ENCODE measurements at places on chromosomes 3 and 15.
A peak's percentile ranks its signal among the peaks of the same experiment; 100 is the strongest.

DNA sequence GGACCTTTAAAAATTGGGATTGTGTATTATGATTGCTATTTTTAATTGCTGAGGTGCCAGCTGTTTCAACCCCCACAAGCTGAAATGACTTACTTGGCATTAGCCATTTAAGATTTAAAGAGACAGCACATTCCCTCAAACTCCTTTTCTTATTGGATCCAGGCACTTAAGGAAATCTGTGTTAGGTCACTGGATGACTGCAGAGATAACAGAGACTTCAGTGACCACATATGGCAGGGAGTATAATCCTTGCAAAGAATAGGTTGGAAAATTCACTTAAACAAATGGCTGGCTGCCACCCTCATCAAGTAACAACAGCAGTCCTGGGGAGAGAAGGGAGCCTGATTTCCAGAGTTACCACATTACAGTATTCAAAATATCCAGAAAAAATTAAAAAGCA lies 66.6 kb downstream of the SLMAP start:
- DNase-seq: no peak

DNA sequence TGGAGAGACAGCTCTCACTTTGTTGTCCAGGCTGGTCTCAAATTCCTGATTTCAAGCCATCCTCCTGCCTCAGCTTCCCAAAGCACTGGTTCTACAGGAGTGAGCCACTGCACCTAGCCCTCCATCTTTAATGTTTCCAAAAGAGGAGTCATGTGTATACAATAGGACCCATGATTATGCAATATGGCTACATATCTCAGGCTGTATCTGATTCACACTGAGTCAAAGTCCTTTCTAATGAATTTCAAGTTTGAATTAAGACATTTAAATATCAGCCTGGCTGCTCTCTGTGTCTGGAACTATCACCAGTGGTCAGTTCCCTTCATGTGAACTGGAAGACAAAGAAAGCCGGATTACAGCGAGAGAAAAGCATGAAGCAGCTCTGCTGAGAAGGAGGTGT lies 90.5 kb downstream of the MINAR1 start:
- DNase-seq: no peak

- DNase-seq: no peak
Observed at GRCh38 chr3:112925969-112926368, 48.9 kb downstream of the CD200R1 start.

- DNase-seq: no peak
Observed at GRCh38 chr15:70348581-70349344, 251.0 kb upstream of the TLE3 start.

GRCh38 chr3:76753599-76753998 lies 286.3 kb upstream of the ROBO2 start:
- no peak for DNase-seq

DNA sequence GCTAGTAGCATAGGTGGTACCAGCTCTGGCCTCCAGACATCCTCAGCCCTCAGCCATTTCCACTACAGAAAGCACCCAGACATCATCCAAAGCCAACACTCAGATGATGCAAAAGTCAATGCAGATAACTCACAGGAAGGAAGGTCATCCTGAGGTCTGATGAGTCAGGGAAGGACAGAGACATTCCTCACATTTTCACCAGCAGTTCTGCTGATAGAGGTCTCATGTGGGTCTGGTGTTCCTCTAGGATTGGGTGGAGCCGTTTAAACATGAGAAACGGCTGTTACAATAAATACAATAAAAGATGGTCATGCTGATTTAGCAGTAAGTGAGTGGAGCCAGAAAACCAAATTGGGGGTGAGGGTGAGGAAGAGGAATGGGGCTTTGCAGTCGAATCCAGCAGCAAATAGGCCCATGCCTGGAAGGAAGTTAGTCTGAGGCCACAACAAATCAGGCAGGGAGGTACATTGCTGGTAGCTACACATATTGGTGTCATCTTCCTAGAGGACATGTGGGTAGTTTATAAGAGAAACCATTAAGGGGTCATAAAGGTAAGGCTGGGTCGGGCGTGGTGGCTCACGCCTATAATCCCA lies 33.3 kb upstream of the FLNB start:
- DNase-seq: peak; percentile 98

DNA sequence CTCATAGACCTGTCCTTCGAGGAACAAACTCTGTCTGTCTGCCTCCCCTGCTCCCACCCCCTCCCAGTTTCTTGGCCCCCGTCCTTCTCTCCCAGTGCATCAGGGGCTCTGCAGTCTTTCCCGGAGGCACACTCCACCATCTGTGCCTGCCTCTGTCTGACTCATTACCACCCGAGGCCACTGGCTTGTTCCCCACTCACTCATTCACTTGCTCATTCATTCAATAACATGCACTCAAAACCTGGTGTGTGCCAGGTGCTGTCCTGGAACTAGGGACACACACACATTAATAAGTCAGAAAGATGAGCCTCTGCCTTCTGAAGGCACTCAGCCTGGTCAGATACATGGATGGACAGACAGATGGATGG lies 12.4 kb downstream of the AMIGO3 start:
- no peak for DNase-seq

- DNase-seq: no peak
Observed at GRCh38 chr3:183085634-183086390, 13.5 kb downstream of the MCCC1 start.

- no peak for DNase-seq
Observed at GRCh38 chr3:69941037-69941436, 58.5 kb upstream of the SAMMSON start.

GRCh38 chr3:101501783-101502182 lies 11.2 kb downstream of the SENP7 start:
- DNase-seq: no peak

DNA sequence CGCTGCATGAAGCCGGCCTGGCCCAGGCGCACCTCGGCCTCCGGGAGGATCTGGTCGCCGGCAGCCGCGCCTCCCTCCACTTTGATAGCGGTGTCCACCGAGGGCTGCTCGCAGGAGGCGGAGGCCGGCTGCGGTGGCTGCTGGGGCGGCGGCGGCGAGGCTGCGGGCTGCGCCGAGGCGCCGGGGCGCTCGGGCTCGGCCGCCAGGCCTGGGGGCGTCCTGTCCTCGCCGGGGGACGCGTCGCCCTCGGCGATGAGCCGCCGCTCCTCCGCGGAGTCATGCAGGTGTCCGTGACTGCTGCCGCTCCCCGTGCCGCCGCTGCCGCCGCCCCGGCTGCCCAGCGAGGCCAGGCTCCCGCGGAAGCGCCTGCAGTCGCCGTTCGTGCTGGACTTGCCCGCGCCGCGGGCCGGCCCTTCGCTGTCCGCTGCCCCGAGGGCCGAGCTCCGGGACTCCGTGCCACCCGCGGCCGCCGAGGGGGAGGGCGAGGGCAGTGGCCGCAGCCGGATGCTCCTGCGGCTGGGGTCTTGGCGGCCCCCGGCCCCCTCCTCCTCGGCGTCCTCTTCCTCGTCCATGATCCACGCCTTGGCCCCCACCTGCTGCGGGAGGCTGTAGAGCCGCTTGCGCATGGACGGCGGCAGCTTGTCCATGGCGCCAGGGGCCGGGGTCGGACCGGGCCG lies 996 bp downstream of the HCN4 start:
- no peak for DNase-seq

GRCh38 chr3:174596447-174596982 lies 262.6 kb upstream of the NAALADL2 start:
- DNase-seq: no peak

GRCh38 chr3:171700157-171700556 lies 110.1 kb downstream of the PLD1 start:
- no peak for DNase-seq

GRCh38 chr3:172213200-172213599 lies 173.8 kb downstream of the FNDC3B start:
- peak; percentile 62 for DNase-seq

DNA sequence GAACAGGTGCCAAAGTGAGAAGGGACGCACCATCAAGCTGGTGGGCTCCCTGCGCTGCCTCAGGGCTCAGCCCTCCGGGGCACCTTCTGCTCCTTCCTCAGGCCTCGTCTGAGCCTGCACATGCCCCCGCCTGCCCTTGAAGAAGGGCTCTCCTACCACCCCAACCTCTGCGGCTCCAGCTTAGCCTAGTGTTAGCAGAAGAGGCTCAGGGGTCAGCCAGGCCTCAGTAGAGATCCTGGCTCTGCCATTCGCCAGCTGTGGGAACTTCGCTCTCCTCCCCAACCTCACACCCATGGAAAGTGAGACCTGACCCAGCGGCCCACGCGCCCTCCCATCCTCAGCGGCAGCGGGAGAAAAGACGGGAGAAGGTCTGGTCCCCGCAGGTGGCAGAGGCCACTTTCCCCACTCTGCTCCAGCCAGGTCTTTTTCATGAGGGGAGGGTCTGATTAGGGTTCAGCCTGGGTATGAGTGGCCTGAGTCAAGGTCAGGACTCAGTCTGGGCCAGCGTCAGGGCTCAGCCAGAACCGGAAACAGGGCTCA lies 8.2 kb downstream of the GRIP2 start:
- no peak for DNase-seq

DNA sequence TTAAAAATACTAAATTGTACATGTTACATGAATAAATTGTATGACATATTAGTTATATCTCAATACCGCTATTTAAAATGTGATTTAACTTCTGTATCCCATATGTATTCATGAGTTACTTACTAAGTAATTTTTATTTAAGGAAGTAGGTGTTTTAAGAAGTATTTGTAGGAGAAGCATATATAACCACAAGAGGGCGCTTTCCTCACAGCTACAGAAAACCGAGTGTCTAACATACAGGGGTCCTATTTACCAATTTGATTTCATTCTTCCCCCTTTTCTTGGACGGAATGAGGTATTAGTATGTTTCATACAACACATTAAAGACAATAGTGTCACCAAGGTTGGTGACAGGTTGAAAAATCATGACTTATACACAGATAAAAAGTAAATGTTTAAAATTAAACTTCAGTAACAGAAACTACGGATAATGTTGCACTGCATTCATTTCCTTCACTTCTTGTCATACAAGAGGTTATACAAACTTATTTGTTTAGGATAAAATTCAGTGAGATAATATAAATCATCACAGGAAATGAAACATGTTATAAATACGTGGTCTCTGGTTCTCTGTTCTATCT lies 253.6 kb downstream of the MAGI1 start:
- peak; percentile 29 for DNase-seq

DNA sequence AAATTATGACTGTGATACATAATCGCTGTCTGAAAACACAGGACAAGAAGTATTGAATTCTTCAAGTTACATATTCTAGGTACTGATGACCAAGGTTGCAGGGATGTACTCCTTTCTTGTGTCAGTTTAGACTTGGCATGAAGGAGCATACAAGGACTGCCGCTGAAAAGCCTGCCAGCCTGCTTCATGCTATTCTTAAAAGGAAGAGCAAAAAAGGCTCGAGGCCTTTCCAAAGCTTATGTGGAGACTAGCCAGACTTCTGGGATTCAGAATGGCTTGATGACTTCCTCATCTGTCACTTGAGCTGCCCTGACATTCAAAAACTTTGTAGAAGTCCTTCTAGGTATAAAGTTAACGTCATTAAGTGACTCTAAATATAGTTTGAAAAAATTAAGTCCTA lies 92.0 kb downstream of the CADM2 start:
- no peak for DNase-seq

GRCh38 chr3:70754314-70754713 lies 441.9 kb upstream of the MDFIC2 start:
- DNase-seq: no peak

DNA sequence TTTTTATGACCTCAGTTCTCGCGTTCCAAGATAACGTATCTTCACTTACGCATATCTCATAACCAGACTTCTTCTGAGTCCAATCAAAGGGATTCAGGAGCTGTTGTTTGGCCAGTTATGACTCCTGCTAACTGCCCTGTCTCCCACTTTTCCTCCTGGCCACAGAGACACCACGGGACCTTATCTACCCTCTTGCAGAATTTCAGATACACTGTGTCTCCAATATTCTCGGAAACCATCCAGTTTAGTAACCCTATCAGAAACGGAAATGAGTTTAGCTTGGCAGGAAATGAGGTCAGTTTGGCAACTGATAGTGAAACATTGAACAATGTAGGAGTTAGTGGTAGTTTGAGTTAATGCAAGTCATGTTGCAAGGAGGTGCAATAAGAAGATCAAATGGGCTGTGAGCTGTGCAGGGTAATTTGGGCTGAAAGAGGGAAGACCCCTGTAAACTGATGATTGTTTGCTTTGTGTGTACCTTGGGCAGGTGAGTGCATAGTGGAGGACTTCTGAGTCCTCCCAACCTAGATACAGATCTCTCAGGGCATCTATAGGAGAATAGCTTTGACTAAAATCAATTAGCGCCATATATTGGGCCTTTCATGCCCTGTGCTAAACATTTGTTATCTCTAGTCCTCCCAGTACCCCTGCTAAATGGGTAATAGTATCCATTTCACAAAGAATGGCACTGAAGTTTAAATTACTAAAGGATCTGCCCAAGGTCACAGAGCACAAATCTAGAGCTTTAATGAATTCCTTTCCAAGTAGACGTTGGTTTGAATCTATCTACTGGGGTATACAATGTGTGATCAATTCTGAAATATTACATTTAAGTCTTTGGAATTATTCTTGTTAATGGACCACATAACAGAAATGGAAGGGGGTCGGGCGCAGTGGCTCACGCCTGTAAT lies 41.3 kb upstream of the PIK3CB start:
- DNase-seq: no peak

GRCh38 chr3:13788522-13789424 lies 91.1 kb downstream of the WNT7A start:
- DNase-seq: no peak

- no peak for DNase-seq
Observed at GRCh38 chr3:18729671-18730070, 304.5 kb upstream of the SATB1 start.

- DNase-seq: no peak
Observed at GRCh38 chr3:158451405-158452055, 119.5 kb upstream of the MLF1 start.

DNA sequence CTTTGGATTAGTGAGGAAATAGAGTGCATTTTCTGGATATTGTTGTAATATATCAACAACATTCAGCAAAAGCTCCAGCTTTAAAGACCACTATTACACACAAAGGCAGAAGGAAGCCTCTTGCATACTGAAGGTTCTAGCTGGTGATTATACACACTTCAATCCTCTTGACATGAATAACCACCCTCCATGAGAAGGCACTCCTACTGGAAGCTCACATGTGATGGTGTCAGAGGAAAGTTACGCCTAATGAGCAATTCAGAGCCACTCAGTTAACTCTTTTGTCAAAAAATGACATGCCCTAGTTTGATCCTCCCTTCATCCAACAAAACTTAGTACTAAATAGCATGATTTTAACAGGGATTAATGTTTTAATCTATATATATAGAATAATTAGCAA lies 124.6 kb upstream of the LYSMD4 start:
- DNase-seq: no peak

DNA sequence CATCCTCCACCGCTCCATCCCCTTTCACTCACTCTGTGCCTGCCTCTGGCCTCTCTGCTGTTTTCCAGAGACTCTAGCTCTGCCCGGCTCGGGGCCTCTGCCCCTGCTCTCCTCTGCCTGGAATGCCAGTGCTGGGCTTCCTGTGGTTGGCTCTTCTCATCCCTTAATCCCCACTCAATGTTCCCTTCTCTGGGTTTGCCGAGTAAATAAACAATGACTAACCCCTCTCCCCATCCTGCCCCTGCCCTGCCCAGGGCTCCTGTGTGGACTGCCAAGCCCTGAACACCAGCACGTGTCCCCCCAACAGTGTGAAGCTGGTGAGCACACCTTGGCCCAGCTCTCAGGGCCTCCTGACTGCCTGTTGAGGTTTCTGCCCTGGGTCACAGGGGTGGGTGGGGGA lies 12.2 kb downstream of the STAB1 start:
- DNase-seq: peak; percentile 44

- DNase-seq: no peak
Observed at GRCh38 chr3:101310978-101311375, 9.4 kb downstream of the IMPG2 start.

- peak; percentile 80 for DNase-seq
Observed at GRCh38 chr3:160667452-160667851, 9.5 kb upstream of the ARL14 start.

GRCh38 chr3:15368561-15369135 lies 36.3 kb upstream of the SH3BP5 start:
- DNase-seq: no peak

All from RCC 7860 (cell line).